ENCODE measurements at places on chromosomes 2 and 18. TPM values are rescaled to one million over a fixed set of nuclear protein-coding genes. Genes with fewer than 3 reads are reported as not detected.

The ARL4C gene
- 39.3 TPM for total RNA-seq

The RBM44 gene
- total RNA-seq, result 0.25 TPM

The TCF23 gene
- total RNA-seq, result not detected

The LRP1B gene
- total RNA-seq, result 0.50 TPM

The SLC23A3 gene
- 2.5 TPM for total RNA-seq

All from uterine smooth muscle cell (primary cell).